ENCODE measurements at places on chromosomes 1 and 21.

DNA sequence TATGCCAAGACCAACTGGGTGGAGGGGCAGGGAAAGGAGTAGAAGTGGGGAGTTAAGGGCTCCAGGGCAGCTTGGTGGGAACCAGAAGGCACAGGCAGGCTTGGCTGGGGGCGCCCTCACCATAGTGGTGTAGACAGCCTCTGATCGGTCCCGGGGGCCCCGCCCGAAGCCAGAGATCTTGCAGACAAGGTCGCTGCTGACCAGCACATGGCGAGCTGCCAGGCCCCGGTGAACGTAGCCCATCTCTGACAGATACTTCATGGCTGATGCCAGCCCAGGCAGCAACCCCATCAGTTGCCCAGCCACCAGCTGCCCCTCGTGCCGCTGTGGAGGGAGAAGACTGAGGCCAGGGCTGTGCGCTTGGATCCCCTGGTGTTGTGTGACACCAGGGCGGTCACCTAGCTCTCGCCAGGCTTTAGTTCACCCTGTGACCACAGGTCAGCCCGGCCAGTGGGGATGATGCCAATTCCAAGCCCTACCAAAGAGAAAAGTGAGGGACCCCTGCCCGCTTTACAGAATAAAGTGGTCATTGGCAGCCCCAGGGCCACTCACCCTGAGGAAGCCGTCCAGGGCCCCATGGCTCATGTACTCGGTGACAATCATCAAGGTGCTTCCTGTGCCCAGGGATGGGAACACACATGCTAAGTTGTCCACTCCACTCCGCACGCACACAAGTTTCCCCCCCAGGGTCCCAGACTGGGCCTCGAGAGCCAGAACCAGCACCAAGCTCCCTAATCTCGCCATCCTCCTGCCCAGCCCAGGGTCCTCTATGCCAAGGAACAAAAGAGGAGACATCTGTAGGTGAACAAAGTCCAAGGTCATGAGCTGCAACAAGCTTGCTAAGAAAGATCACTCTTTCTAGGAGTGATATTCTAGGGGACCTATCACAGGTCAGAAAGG lies 28.2 kb downstream of the CDCA8 start:
- no peak for DNase-seq

DNA sequence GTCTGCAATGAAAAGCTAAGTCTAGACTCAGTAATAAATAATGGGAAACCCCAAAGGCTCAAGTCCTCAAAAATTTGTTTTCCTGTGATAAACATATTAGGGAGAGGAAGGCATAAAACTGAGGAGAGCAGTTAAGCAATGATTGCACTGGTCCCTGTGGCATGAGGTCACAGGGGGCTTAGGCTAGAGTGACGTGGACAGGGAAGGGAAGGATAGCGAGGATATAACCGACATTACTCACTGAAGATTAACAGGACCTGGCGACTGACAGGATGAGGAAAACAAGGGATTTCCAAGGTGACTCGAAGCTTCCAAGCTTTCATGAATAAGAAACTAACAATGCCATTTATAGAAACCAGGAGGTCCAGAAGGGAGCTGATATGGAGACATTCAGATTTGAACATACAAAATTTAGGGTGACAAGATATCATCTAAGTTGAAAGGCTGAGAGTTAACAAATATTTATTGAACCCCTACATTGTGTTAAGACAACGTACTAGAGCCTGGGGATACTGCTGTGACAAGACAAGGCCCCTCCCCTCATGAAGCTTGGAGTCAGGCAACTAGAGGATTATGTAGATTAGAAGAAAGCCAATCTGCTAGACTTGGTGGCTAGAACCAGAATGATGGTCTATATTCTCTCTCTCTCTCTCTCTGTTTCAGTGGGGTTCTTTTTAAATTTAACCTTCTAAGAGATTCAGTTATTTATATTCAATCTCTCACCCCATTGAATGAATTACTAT lies 33.2 kb upstream of the PKN2 start:
- DNase-seq, result no peak

- DNase-seq, result no peak
Observed at GRCh38 chr21:35015435-35016024, 33.6 kb downstream of the RUNX1 start.

DNA sequence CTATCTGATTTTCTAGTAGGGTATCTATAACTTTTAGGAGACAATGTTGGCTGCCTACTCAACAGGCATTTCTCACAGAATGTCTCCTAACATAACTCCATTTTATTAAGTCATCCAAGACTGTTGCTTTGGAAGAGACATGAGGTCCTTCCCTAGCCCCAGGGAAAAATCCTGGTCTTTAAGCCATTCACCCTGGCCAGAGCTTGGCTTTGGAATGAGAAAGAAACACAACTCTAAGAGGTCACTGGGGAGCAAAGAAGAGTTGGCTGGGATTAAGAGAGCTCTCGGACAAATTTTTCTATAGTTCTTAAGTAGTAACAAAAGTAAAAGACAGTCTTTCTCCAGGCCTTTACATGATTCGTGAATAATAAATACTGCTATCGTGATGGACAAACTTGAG lies 57.9 kb downstream of the PCNX2 start:
- DNase-seq, result no peak

- DNase-seq, result no peak
Observed at GRCh38 chr1:94072840-94073522, 48.0 kb downstream of the ABCA4 start.

DNA sequence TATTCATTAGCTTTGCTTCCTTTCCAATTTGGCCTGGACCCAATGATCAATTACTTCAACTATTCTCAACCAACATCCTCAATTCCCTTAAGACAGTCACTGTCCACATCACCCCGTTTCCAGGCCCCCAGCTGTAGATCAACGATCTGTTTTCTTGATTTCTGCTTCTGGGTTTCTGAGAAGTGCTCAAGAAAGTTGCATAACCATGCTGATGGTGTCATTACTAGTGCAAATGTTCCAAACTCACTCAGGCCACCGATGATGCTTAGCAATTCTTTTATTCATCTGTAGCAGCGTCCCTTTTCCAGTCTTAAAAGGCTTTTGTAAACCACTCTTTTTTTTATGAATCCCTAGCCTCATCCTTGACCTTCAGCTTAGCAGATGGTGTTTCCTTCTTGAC lies 155.8 kb upstream of the PTGFR start:
- DNase-seq, result no peak

DNA sequence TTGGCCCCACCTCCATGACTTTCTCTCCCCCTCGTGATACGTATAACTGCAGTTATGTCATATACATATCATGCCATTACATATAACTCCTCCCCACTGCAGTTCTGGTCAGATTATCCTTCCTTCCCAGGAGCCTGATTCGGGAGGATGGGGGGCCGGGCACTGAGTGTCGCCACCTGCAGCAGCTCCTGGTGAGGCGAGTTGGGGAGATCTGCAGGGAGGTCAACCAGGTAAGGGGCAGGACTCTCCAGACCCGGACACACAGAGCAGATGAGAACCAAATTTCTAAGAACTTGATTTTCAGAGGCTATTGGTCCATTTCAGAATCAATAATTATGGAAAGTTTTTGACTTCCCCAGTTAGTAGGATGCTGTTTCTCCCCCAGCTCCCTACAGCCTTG lies 19.5 kb downstream of the HYI start:
- no peak for DNase-seq

DNA sequence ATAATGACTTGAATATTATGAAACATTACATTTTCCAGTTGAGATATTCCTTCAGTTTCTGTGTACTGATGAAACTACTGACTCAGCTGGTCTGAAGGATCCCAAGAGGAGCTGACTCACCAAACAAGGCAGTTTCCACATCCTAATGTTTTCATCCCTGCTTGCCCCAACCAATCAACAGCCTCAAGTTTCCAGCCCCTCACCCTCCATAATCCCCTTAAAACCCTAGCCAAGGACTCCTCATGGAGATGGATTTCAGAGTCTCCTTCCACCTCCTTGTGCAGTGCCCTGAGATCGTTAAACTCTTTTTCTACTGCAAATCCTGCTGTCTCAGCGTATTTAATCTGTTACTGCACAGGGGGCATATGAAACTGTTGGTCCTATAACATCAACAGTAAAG lies 83.1 kb upstream of the HAO2 start:
- no peak for DNase-seq

- DNase-seq, result no peak
Observed at GRCh38 chr21:42563686-42564085, 50.0 kb downstream of the SLC37A1 start.

DNA sequence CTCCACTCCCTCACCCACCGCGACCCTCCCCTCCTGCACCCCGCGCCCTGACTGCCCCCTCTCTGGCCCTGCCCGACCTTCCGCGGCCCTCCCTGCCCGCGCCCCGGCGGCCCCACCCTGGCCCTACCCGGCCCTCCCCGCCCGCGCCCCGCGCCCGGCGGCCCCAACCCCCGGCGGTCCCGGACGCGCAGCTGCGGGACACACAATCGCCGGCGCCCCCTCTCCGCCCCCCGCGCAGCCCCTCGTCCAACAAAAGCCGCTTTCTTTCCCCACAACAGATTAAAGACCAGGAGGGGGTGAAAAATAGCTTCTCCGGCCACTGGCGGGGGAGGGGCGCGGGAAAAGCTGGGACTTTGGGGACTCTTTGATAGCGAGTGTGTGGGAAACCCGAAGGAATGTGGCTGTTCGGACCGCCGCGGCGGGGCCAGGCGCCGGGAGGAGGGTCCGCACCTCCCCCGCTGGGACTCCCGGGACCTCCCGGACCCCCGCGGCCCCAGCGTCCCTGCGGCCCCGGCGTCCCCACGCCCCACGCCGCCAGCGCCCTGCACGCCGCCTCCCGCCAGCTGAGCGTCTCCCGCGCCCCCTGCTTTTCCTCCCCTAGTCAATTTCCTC lies 8.8 kb upstream of the ID3 start:
- DNase-seq, result no peak

GRCh38 chr1:10192263-10192662 lies 18.1 kb upstream of the KIF1B start:
- DNase-seq, result no peak

GRCh38 chr1:226017070-226017469 lies 17.9 kb upstream of the SDE2 start:
- DNase-seq, result no peak

DNA sequence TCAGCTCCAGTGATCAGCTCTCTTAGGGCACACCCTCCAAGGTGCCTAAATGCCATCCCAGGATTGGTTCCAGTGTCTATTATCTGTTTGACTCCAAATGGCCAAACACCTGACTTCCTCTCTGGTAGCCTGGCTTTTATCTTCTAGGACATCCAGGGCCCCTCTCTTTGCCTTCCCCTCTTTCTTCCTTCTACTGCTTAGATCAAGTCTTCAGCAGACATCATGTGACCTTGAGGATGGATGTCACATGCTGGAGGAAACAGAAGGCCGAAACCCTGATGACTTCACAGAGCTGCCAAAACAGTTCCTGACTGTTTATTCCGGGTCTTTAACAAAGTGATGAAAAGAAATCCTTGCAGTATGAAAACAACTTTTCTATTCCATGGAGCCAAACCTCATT lies 24.4 kb upstream of the WDR26 start:
- no peak for DNase-seq

DNA sequence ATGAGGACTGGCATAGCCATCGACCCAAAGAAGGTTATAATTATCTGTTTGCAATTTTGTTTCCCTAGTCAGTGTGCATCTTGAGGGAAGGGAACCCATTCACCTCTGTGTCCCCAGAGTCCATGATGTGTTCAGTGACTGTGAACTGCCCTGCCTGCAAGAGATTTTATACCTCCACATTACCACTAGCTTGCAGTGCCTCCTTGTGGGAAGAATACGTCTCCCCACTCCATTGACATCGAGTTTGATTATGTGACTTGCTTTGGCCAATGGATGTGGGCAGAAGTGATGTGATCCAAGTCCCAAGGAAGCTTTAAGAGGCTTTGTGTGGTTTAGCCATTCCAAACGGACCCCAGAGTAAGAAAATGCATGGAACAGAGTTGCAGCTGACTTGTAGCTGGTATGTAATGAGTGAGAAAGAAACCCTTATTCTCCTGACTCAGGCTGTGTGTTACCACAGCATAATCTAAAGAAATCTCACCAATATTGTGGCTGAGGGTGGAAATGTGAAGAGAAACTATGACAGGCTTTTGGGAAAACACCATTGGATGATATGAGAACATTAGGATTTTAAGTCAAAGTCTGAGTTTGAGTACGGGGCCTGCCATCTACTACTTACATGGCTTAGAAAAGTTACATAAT lies 47.8 kb upstream of the NRDC start:
- DNase-seq, result no peak

DNA sequence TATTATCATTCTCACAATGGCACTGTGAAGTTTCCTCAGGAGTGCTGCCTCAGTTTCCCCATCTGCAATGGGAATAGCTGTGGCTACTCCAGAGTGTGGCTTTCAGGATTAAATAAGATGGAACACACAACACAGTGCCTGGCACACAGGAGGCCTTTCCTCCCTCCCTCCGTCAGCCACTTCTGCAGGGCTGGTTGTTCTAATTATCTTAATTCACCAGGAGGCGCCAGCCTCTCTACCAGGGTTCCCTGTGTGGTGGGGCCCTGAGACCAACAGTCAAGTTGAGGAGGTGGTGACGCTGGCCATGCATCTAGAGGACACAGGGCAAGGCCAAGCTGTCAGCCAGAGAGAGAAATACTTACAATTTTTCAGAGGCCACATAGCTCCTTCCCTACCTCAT lies 6.3 kb upstream of the FOXO6 start:
- DNase-seq, result no peak

DNA sequence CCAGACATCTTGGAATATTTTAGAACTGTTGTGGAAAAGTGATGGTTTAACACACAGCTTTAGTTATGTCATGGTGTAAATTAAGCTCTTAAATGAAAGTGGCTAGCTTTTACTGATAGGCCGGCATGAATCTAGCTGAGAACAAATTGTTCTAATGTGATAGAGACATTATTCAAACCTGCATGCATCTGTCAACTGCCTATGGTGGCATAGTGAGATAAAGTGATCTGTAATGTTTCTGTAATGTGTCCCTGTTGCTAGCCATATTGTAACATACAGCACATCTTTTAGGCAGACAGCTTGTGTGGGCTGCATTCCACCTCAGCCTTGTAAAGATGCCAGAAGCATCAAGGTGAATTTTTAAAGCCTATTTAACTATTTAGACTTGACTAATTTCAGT lies 16.0 kb downstream of the LRIG2 start:
- no peak for DNase-seq

GRCh38 chr1:198901266-198901665 lies 262.4 kb downstream of the PTPRC start:
- no peak for DNase-seq

DNA sequence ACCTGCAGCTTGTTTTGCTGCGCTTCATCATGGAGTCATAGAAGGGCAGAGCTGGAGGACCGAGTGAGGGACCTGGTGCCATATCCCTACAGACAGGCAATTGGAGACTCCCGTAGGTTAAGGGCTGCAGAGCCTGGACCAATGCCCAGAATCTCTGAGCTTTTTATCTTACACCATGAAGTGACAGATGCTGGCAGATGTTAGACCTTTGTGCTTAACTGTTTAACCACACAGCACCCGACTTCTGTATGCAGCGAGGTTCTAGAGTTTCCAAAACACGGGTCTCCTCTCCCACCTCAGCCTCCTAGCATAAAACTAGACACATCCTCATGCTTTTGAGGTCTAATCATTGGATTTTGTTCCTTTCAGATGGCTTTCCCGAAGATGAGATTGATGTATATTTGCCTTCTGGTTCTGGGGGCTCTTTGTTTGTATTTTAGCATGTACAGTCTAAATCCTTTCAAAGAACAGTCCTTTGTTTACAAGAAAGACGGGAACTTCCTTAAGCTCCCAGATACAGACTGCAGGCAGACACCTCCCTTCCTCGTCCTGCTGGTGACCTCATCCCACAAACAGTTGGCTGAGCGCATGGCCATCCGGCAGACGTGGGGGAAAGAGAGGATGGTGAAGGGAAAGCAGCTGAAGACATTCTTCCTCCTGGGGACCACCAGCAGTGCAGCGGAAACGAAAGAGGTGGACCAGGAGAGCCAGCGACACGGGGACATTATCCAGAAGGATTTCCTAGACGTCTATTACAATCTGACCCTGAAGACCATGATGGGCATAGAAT lies 47.6 kb downstream of the B3GALT5 start:
- no peak for DNase-seq

GRCh38 chr1:11535761-11536572 lies 57.0 kb downstream of the DISP3 start:
- no peak for DNase-seq
